ENCODE measurements at places on chromosomes 1 and 21. TPM values are rescaled to one million over a fixed set of nuclear protein-coding genes. Genes with fewer than 3 reads are reported as not detected.

Gene ENAH
- total RNA-seq = 59.4 TPM

Gene SETDB1
- total RNA-seq = 40.6 TPM

DNA sequence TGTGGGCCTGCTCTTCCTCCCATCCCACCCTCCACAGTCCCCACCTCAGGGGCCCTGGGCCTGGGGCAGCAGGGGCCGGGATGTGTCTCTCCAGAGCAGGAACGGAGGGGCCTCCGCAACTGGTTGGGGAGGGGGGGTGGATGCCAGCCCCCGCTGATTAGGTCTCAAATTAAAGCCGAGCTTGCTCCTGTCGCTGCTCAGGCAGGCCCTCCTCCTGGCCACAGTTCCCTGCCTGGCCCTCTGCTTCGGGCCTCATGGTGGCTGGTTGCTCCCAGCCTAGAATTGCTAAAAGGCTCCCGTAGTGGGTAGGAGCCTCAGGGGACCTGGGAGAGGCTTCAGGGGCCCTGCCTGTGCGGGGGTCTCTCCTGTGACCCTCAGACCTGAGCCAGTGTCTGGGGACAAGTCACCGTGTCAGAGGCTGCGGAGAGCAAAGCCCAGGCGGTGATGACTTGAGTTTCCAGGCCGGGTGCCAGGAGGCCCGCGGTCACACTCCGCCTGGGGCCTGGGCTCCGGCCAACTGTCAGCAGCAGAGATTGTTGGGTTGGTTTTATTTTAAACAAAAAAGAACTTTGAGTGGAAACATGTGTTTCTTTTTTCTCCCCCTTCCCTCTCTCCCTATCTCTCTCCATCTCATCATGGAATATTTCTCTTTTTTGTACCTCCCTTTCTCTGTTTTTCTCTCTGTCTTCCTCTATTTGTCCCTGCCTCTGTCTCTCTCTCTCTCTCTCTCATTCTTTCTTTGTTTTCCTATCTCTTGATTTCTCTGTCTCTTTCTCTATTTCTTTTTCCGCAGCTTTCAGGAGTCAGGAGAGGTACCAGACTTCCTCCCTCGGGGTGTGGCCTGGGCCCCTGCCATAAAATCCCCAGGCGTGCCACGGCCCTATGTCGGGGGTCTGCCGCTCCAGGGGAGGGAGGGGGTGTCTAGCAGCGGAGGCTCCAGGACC is 20.0 kb upstream of the EPHA2 start:
- H3K27ac ChIP-seq = peak overlapping the region; percentile 98
- no peaks in the 10 kb centered on the region for H3K27me3 ChIP-seq
- H3K4me3 ChIP-seq = no peak overlapping the region
- DNase-seq = peak; percentile 97

GRCh38 chr1:192108161-192108560 is 50.1 kb upstream of the RGS18 start:
- H3K27me3 ChIP-seq = no peaks in the 10 kb centered on the region
- no peaks in the 10 kb centered on the region for H3K36me3 ChIP-seq
- H3K4me3 ChIP-seq = no peak overlapping the region
- H3K4me1 ChIP-seq = no peaks in the 10 kb centered on the region
- no peak overlapping the region for H3K27ac ChIP-seq

Gene GSTM5
- 19.4 TPM for total RNA-seq

DNA sequence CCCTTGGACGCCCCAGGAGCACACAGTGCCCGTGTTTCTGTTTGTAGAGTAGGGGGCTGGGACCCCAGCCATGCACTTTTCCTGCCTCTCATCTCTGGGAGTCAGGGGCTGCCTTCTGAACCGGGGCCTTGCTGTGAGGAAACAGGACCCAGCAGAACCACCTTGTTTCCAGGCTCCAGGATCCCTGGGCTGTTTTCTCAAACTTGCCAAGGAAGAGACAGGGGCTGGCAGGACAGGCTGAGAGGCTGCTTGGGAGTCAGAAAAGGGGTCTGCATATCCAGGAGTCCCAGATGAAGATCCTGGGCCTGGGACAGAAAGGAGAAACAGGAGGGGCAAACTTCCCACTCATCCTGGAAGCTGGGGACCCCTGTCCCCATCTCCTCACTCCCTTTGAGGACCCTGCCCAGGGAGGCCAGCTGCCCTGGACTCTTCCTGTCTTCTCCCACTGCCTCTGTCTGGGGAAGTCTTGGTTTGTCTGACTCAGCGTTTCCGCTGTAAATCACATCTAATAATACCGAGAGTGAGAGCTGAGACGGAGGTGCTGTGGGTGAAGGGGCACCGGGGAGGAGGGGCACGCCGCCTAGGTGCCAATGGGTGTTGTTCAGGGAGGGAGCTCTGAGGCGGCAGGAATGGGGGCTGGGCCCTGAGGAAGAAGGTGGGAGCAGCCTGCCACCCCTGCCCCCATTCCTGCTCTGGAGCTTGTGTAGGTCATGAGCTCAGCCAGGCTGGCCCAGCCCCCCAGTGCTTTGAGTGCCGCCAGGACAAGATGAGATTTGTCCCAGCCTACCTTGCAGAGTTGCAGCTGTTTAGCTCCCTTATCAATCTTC is 16.7 kb downstream of the POU3F1 start:
- H3K27me3 ChIP-seq = no peaks in the 10 kb centered on the region
- H3K4me1 ChIP-seq = peaks cover 33% of the 10 kb centered on the region
- H3K27ac ChIP-seq = peak overlapping the region; percentile 39
- H3K36me3 ChIP-seq = peaks cover 20% of the 10 kb centered on the region
- no peak overlapping the region for H3K4me3 ChIP-seq

DNA sequence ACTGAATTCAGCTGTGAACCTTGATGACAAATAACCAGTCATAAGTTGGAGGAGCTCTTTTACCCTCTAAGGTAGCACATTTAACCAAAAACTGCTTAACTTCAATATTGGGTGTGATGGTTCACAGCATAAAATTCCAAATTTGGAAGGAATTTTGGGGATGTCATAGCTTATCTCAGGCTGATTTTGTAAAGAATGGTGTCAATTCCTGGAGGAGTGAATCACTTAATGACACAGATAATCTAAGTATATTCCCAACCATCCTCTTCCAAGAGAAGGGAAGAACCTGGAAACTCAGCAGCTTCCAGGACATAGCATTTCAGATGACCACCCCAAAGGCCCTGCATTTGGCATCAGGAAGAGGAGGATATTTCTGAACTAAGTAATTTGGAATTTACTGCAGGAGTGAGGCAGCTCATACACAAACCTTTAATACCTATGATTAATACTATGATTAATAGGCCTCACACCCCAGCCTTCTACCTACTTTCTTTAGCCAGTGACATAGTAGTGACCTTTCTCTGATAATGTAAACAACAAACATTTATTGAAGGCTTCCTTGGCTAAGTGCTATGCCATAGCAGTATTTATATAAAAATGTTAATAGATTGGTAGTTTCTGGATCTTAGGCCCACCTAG is 14.5 kb downstream of the GLUL start:
- H3K27ac ChIP-seq = no peak overlapping the region
- no peak for DNase-seq
- no peaks in the 10 kb centered on the region for H3K27me3 ChIP-seq
- H3K36me3 ChIP-seq = peaks cover 3% of the 10 kb centered on the region

DNA sequence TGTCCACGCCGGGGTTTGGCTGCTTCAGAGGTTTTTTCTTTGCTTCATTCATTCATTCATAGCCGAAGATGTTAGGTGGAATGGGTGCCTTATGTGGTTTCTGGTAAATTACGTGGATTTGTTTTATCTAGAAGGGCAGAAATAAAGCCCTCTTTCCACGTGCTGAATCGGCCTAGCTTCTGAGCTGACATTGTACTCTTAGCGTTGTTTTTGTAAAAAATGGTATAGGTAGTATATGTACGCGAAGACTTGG is 1.5 kb downstream of the GALNT2 start:
- H3K4me1 ChIP-seq = peaks cover 25% of the 10 kb centered on the region
- peak; percentile 21 for DNase-seq
- peak overlapping the region; percentile 17 for H3K27ac ChIP-seq
- no peaks in the 10 kb centered on the region for H3K27me3 ChIP-seq

- no peaks in the 10 kb centered on the region for H3K27me3 ChIP-seq
- no peaks in the 10 kb centered on the region for H3K4me1 ChIP-seq
- no peak overlapping the region for H3K27ac ChIP-seq
These were observed 26.3 kb downstream of the PER3 start for GRCh38 chr1:7810395-7810794.

GRCh38 chr1:54608566-54609230 is 14.6 kb downstream of the FAM151A start:
- H3K4me3 ChIP-seq = no peak overlapping the region
- H3K4me1 ChIP-seq = peaks cover 20% of the 10 kb centered on the region
- no peaks in the 10 kb centered on the region for H3K27me3 ChIP-seq
- no peak for DNase-seq
- H3K27ac ChIP-seq = no peak overlapping the region
- peaks cover 23% of the 10 kb centered on the region for H3K36me3 ChIP-seq

GRCh38 chr1:95415146-95415545 is 181.1 kb downstream of the RWDD3 start:
- H3K36me3 ChIP-seq = no peaks in the 10 kb centered on the region
- H3K4me1 ChIP-seq = no peaks in the 10 kb centered on the region
- no peaks in the 10 kb centered on the region for H3K27me3 ChIP-seq
- H3K4me3 ChIP-seq = no peak overlapping the region

DNA sequence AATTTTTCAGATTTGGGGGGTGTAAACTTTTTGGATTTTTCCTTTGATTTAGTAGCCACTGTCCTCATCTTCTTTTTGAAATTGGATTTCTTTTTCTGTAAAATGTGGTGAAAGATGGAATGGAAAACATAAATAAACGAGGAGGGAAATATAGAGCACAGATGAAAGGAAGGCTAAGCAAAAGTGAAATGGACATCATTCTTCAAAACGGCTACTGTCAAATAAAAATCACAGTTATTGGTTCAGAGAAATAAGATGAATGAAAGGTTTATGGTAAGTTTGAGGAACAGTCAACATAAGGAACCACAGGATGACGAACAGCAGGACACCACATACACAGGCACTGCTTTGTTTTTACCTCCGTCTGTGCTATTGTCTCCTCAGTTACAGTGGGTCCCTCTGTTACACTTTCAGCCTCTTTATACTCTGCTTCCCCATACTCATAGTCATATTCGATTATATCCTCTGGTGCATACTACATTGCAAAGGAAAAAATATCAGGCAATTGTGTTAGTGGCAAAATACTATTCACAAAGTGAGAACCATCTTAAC is 82.4 kb downstream of the COL11A1 start:
- no peak for DNase-seq
- H3K36me3 ChIP-seq = no peaks in the 10 kb centered on the region
- no peak overlapping the region for H3K4me3 ChIP-seq
- no peaks in the 10 kb centered on the region for H3K4me1 ChIP-seq

DNA sequence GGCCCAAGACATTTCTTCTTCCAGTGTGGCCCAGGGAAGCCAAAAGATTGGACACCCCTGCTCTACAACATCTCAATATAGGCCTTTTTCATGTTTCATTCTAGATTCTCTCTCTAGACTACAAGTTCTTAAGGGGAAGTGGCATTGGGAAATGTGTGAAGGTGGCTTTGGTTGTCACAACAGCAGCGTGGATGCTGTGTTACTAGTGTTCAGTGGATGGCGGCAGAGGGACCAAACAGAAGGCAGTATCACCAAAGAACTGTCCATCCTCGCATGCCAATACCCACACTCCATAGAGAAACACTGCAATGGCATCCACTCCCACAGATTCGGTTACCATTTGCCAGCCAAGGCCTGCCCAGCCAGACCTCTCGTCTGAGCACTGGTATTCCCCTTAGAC is 24.3 kb upstream of the IFNAR2 start:
- DNase-seq = no peak
- H3K4me1 ChIP-seq = no peaks in the 10 kb centered on the region
- no peaks in the 10 kb centered on the region for H3K36me3 ChIP-seq
- H3K27me3 ChIP-seq = no peaks in the 10 kb centered on the region
- H3K27ac ChIP-seq = no peak overlapping the region
- no peak overlapping the region for H3K4me3 ChIP-seq

DNA sequence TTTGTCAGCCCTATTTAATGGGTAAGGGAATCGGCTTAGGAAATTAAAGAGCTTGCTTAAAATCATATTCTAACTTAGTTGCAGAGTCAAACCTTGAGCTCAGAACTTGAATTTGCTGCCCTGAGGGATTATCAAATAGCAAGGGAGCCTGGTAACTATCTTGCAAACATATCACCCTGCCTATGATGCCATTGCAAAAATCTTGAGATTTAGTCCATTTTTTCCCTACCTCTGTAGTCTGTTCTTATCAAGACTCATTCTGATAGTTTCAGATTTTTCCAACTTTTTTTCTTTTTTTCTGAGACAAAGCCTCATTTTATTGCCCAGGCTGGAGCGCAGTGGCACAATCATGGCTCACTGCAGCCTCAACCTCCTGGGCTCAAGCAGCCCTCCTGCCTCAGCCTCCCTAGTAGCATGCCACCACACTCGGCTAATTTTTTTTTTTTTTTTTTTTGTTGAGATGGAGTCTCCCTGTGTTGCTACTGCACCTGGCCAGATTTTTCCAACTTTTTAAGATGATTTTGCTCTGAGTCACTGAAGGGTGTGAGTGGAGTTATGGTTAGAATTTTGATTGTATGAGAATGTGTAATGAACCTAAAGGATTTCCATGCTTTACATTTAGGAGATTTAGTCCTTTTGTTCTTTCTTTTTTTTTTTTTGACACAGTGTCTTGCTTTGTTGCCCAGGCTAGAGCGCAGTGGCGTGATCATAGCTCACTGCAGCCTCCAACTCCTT is 12.2 kb downstream of the SARS1 start:
- H3K27me3 ChIP-seq = no peaks in the 10 kb centered on the region
- no peak overlapping the region for H3K27ac ChIP-seq
- no peak for DNase-seq
- no peaks in the 10 kb centered on the region for H3K4me1 ChIP-seq
- peaks cover 37% of the 10 kb centered on the region for H3K36me3 ChIP-seq

DNA sequence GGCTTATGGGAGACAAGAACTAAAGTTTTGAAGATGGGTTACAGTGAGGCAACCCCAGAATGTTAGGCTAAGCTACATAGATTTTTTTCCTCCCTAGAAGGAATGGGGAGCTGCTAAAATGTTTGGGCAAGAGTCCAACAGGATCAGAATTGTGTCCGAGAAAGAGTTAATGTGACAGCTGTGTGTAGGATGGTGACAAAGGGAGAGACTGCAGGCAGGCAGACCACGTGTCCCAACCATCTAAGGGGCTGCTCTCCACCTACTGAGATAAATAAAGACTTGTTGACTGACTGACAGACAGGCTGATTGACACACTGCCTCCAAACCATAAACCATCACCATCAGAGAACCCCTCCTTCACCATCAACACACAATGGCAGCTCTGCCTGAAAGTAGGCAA is 133.7 kb upstream of the CTTNBP2NL start:
- H3K36me3 ChIP-seq = no peaks in the 10 kb centered on the region
- H3K4me3 ChIP-seq = no peak overlapping the region
- H3K4me1 ChIP-seq = peaks cover 30% of the 10 kb centered on the region
- no peak overlapping the region for H3K27ac ChIP-seq
- H3K27me3 ChIP-seq = no peaks in the 10 kb centered on the region

Data from muscle of leg (tissue), 16 donors.